ENCODE measurements at places on chromosomes 5 and 9. TPM values are rescaled to one million over a fixed set of nuclear protein-coding genes. Genes with fewer than 3 reads are reported as not detected.

GRCh38 chr5:2147504-2148311, 265.0 kb upstream of the IRX4 start:
- H3K36me3 ChIP-seq: no peaks in the 10 kb centered on the region
- H3K27ac ChIP-seq: no peak overlapping the region
- no peak overlapping the region for H3K4me3 ChIP-seq
- no peaks in the 10 kb centered on the region for H3K4me1 ChIP-seq
- DNase-seq: no peak

DNA sequence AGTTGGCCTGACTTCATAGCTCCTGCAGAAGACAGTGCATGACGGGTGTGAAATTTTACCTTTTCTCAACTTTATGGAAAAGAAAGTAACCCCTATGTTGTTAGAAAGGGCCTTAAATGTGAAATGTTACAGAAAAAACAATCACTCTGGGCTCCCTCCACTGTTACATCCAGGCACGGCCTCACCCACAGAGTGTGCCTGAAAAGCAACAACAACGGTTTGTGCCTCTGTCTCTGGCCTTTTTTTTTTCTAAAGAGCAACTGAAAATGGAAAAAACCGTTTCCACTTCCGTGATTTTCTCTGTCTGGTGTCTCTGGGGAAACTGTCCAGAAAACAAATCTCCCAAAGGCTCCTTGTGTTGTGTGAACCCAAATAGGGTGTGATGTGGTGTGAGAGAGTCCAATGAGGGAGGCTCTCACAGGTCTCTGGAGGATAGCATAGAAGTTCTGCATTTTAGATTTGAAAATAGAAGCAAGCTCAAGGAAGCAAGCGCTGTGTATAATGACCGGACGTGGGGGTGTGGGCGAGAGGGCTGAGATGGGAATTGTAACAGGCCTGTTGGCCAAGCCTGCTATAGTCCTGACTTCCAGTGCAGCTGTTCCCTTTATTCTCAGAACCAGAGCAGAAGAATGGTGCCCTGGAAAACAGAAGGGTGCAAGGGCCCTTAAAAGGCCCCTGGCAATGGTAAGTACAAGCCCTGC, 221.8 kb upstream of the TUT7 start:
- no peaks in the 10 kb centered on the region for H3K4me1 ChIP-seq
- no peaks in the 10 kb centered on the region for H3K27me3 ChIP-seq
- peak overlapping the region; percentile 9 for H3K27ac ChIP-seq
- H3K36me3 ChIP-seq: no peaks in the 10 kb centered on the region

- H3K4me3 ChIP-seq: no peak overlapping the region
- no peaks in the 10 kb centered on the region for H3K36me3 ChIP-seq
- H3K27ac ChIP-seq: no peak overlapping the region
Measured at GRCh38 chr5:147504535-147504934, 5.3 kb downstream of the DPYSL3 start.

DNA sequence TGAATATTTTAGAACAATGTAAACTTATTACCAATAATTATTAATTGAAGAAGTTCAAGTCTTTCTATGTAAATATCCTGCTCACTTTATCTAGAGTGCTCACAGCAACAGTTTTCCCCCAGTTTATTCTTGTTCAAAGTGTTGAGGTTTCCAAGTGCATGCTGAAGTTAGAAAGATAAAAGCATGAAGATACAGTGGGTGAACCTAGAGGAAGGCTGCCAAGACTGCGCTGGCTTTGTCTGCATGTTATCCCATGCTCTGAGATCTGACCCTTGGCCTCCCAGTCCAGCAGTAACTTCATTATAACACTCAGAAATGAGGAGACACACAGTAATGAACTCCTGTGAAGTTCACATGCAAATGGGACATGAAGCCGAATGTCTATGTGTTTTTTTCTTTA, 76.0 kb upstream of the PIP5K1B start:
- no peak overlapping the region for H3K27ac ChIP-seq
- no peak overlapping the region for H3K4me3 ChIP-seq
- DNase-seq: no peak
- no peaks in the 10 kb centered on the region for H3K36me3 ChIP-seq
- no peaks in the 10 kb centered on the region for H3K4me1 ChIP-seq
- H3K27me3 ChIP-seq: no peaks in the 10 kb centered on the region

DNA sequence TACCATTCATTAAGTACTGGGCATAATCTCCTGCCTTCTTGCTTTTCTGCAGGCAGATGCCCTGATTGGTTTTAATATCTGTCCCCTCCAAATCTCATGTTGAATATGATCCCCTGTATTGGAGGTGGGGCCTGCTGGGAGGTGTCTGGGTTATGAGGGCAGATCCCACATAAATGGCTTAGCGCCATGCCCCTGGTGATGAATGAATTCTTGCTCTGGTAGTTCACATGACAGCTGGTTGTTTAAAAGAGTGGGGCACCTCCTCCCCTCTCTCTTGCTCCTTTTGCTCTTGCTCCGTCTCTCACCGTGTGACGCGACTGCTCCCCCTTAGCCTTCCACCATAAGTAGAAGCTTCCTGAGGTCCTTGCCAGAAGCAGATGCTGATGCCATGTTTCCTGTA, 564.0 kb upstream of the BRINP1 start:
- DNase-seq: no peak
- no peaks in the 10 kb centered on the region for H3K4me1 ChIP-seq
- no peak overlapping the region for H3K27ac ChIP-seq
- H3K4me3 ChIP-seq: no peak overlapping the region

- H3K27ac ChIP-seq: no peak overlapping the region
- H3K4me1 ChIP-seq: no peaks in the 10 kb centered on the region
- H3K36me3 ChIP-seq: no peaks in the 10 kb centered on the region
- no peak for DNase-seq
- H3K27me3 ChIP-seq: no peaks in the 10 kb centered on the region
- H3K4me3 ChIP-seq: no peak overlapping the region
Measured at GRCh38 chr5:150317048-150318003, 14.6 kb upstream of the ARSI start.

DNA sequence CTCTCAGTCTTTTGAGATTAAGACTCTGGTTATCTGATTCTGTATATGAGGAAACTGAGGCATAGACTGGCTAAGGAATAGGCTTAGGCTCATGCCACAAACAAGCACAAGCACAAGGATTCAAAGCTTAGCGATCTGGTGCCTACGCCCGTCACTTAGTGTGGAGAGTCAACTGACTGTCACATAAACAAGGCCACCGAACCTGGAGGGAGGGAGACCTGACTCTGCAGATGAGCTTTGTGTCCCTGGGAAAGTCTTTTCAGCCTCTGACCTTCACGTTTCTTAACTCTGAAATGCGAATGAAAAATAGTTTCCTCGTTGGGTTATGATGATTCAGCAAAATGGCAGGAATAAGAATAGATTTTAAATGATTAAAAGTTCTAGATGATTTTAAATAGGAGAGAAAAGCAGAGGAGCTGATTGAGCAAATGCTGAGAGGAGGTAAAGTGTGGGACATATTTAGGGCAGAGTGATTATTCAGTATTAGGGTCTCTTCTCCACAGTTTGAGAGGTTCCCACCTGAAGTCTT, 135.4 kb downstream of the GRIA1 start:
- no peaks in the 10 kb centered on the region for H3K27me3 ChIP-seq
- peaks cover 16% of the 10 kb centered on the region for H3K4me1 ChIP-seq
- no peaks in the 10 kb centered on the region for H3K36me3 ChIP-seq
- H3K27ac ChIP-seq: no peak overlapping the region
- H3K4me3 ChIP-seq: no peak overlapping the region

GRCh38 chr9:136532799-136533774, 12.8 kb downstream of the NOTCH1 start:
- DNase-seq: no peak
- peak overlapping the region; percentile 28 for H3K4me3 ChIP-seq
- H3K27me3 ChIP-seq: no peaks in the 10 kb centered on the region
- peaks cover 35% of the 10 kb centered on the region for H3K36me3 ChIP-seq
- peak overlapping the region; percentile 77 for H3K27ac ChIP-seq

DNA sequence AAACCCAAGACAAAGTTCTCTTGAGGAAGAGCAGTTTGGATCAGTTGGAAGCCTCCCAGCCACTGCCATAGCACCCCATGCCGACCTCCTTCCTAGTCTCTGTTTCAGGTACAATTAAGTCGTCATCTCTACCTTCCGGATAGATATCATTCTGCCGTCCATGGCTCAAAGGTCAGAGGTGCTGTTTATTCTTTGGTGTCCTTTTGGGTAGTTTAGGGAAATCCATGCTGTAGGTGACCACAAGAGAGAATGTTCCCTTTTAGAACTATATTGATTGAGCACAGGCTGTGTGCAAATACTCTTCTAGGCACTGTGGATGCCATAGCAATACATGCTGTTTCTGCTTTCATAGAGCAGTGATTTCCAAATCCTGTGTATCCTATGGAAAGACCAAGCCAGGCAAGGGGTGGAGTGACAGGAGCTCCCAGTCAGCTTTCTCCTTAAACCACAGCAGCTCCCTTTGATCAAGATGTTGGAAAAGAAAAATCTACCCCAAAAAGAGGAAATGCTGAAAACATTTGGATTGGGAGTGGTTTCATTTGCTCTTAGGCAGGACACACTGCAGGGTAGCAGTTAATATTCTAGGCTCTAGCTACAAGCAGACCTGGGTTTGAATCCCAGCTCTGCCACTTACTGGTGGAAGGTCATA, 127.9 kb downstream of the PALM2AKAP2 start:
- H3K4me1 ChIP-seq: peaks cover 67% of the 10 kb centered on the region
- no peaks in the 10 kb centered on the region for H3K36me3 ChIP-seq
- H3K4me3 ChIP-seq: no peak overlapping the region

DNA sequence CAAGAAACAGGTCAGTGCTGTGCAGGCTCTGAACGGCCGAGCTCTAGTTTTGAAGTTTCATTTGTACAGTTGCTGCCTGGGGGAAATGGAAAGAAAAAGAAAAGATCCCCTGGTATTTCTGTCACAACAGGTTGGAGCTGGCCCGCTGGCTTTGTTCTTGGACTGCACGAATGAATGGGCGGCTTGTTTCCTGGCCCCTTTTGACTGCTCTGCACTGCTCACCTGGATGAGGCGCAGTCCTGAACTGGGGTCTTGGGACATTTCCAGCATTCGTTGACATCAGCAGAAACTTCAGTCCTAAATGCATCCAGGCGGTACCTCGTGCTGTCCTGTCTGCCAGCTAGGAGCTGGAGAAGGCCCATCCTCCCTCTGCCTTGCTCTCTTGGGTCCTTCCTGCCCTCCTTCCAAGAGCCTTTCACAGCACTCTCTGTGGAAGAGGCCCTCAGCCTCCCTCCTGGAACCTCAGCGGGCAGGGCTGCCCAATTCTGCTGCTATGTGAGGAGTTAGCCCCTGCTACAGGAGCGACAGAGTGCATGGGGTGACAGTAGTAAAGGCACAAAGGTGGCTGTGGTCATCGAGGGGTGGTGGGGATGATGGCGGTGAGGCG, 189.2 kb downstream of the FSTL4 start:
- H3K36me3 ChIP-seq: no peaks in the 10 kb centered on the region
- no peak overlapping the region for H3K27ac ChIP-seq
- no peaks in the 10 kb centered on the region for H3K27me3 ChIP-seq
- H3K4me3 ChIP-seq: no peak overlapping the region
- peaks cover 6% of the 10 kb centered on the region for H3K4me1 ChIP-seq

DNA sequence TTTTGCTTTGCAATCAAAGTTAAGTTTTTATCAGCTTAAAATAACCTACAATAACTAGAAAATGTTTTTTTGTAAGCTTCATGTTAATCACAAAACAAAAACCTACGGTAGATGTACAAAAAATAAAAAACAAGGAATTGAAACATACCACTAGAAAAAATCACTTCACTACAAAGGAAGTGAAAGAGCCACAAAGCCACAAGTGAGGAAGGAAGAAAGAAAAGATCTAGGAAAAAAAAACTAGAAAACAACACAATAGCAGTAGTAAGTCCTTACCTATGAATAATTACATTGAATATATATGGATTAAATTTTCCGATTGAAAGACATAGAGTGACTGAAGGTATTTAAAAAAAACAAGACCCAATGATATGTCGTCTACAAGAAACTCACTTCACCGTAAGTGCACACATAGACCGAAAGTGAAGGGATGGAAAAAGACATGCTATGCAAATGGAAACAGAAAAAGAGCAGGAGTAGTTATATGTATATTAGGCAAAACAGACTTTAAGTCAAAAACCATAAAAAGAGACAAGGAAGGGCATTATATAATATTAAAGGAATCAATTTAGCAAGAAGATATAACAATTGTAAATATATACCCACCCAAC, 13.4 kb upstream of the ZDHHC21 start:
- H3K4me1 ChIP-seq: no peaks in the 10 kb centered on the region
- no peak overlapping the region for H3K27ac ChIP-seq
- H3K4me3 ChIP-seq: no peak overlapping the region
- H3K36me3 ChIP-seq: no peaks in the 10 kb centered on the region

GRCh38 chr9:35293376-35293964, 131.7 kb downstream of the UNC13B start:
- H3K27ac ChIP-seq: no peak overlapping the region
- DNase-seq: no peak
- peaks cover 13% of the 10 kb centered on the region for H3K36me3 ChIP-seq
- H3K27me3 ChIP-seq: no peaks in the 10 kb centered on the region
- no peak overlapping the region for H3K4me3 ChIP-seq

DNA sequence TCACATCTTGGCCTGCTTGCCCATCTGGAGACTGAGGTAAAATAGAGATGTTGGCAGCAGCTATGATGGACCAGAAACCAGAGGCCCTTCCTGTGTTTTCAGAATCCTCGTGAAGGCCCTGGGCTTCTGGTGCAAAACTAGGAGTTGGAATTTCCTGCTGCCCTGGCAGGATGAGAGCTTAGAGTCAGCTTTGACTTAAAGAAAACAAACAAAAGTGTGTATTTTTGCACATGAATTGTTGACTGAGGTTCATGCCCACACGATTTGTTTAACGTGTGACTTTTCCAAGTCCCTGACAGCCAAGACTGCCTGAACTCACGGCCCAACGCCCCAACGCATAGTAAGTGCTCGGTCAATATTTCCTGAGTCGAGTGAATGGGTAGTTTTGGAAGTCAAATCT, 303.1 kb downstream of the MLLT3 start:
- no peaks in the 10 kb centered on the region for H3K4me1 ChIP-seq
- H3K4me3 ChIP-seq: no peak overlapping the region
- peak overlapping the region; percentile 31 for H3K27ac ChIP-seq
- H3K36me3 ChIP-seq: no peaks in the 10 kb centered on the region

- H3K27ac ChIP-seq: no peak overlapping the region
- H3K4me1 ChIP-seq: no peaks in the 10 kb centered on the region
- H3K4me3 ChIP-seq: no peak overlapping the region
- H3K36me3 ChIP-seq: no peaks in the 10 kb centered on the region
- H3K27me3 ChIP-seq: no peaks in the 10 kb centered on the region
Measured at GRCh38 chr9:75531588-75531987, 358.9 kb upstream of the PCSK5 start.

Gene AHRR
- 8.4 TPM for total RNA-seq

Gene PCDHB15
- 2.8 TPM for total RNA-seq

Gene ZNF189
- total RNA-seq: 20.7 TPM

Gene TMEM232
- 11.4 TPM for total RNA-seq

Gene SLC45A2
- total RNA-seq: not detected

Data from lower lobe of right lung (tissue), 2 donors.